ENCODE measurements at places on chromosomes 4 and X. TPM values are rescaled to one million over a fixed set of nuclear protein-coding genes. Genes with fewer than 3 reads are reported as not detected.

- no peak for DNase-seq
These were observed 87.1 kb downstream of the ITIH6 start for GRCh38 chrX:54710920-54711319.

Gene SUPT20HL1
- polyA plus RNA-seq, result not detected

DNA sequence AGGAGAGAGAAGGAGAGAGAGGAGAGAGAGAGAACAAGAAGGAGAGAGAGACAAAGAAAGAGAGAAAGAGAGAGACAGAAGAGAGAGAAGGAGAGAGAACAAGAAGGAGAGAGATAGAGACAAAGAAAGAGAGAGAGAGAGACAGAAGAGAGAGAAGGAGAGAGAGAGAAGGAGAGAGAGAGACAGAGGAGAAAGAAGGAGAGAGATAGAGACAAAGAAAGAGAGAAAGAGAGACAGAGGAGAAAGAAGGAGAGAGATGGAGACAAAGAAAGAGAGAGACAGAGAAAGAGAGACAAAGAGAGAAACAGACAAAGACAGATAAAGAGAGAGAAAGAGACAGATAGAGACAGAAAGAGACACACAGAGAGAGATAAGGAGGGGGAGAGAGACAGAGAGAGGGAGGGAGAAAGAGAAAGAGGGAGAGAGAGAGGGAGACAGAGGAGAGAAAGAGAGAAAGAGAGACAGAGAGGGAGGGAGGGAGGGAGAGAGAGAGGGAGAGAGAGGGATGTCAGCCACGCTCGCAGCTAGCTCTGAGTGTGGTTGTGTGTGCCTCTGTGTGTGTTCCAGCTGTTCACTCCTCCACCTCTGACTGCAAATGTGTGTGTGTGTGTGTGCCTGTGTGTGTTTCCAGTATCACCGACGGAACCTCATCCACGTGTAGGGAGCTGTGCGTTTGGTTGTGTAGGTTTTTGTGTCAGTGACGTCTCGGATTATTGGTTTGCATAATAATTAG is 105.8 kb downstream of the CRLF2 start:
- no peak for DNase-seq

Gene SMIM10
- polyA plus RNA-seq, result 10.6 TPM

DNA sequence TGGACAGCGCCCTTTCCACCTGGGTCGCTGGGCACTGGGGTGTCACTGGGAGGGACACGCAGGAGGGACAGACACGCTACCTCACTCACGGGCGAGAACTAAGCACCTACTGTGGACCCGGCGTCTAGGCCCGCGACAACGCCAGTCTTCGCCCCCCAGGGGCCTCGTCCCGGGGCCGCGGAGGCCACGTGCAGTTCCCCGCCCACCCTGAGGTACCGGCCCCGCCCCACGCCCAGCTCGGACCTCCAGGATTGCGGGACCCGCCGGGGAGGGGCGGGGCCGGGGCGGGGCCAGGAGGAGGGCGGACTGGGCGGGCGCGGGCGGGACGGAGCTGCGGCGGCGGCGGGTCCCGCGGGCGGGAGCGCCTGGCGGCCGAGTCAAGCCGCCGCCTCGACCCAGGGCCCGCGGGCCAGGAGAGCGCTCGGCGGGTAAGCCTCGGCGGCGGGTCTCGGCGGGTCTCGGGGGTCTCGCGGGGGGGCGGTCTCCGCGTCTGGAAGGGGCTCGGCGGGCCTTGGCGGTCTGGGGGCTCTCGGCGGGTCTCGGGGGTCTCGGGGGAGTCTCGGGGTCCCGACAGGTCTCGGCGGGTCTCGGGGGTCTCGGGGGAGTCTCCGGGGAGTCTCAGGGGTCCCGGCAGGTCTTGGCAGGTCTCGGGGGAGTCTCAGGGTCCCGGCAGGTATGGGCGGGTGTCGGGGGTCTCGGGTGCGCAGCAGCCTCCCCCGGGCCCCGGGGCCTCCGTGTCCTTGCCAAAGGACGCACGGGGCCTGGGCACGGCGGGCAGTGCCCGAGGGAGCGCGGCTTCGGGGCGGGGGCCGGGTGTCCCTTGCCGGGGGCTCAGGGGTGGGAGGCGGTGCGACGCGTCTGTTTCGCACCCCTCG is at the start of gene SH3BP2:
Gene SH3BP2 (plus strand): TSS at position 375 of the 875 bp plus-strand sequence. CDS start 27,533 bp downstream, outside the sequence.
- DNase-seq, result no peak

Gene CENPVL1
- 0.20 TPM for polyA plus RNA-seq

- no peak for DNase-seq
These were observed 229.5 kb downstream of the STK32B start for GRCh38 chr4:5280828-5281227.
